ENCODE measurements at places on chromosomes 5 and 9.
A peak's percentile ranks its signal among the peaks of the same experiment; 100 is the strongest.

DNA sequence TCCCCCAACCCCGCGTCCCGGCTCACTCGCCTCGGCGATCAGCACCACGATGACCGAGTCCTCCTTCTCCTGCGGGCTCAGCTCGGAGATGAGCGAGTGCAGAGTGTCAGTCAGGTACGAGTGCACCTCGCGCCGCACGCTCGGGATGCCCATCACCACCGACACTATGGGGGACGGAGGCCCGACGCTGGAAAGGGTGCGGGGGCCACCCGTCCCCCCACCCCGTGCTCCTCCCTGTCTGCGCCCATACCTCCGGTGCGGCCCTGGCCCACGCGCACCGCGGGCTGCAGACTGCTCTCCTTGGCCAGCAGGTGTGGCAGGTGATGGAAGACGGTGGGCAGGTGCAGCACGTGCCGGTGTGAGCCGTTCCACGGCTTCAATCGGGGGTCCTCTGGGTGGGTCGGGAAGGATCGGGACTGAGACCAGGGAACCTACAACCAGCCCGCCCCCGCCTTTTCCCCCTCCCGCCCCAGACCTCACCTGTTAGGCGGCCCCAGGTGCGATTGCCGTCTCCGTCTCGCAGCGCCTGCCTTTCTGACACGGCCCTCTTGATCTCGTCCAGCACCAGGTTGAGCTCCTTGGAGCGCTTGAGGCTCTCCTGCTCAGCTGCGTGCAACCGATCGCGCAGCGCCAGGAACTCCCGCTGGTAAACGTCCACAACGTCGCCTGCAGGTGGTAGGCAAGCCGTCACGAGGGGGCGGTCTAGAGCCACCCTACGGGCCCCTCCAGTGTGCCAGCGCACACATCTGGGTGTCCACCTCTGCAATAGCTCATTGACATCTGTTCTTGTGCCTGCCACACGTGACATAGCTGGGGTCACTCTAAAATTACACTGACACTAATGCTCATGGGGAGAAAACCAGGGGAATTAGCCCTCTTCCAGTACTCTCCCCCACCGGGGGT, 5.1 kb downstream of the MGAT4B start:
- peak; percentile 59 for DNase-seq

GRCh38 chr5:172926796-172927195, 32.4 kb upstream of the RPL26L1 start:
- DNase-seq, result no peak

DNA sequence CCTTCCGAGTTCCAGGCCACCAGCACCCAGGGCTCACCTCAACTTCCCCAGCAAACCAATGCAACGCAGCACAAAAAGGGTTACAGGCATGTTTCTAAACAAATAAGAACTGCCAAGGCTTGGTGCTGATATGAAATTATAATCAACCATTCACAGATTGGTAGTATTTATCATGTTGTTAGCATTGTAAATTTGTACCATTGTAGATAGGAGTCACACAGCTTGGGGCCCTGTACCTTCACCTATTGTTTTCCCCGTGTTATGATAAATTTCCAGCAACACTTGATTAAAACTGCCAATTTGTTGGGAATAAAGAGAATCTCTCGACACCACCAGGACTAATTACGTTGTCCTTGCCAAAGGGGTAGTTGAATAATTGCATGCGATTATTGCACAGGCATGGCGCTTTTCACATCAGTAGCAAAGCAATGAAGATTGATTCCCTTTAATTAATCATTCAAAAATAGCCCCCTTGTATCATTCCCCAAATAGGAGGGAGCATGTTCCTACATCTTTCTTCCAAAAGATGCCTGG, 454.1 kb downstream of the ZNF608 start:
- DNase-seq, result no peak

- DNase-seq, result no peak
Observed at GRCh38 chr5:143434261-143435209, 31.0 kb upstream of the NR3C1 start.

DNA sequence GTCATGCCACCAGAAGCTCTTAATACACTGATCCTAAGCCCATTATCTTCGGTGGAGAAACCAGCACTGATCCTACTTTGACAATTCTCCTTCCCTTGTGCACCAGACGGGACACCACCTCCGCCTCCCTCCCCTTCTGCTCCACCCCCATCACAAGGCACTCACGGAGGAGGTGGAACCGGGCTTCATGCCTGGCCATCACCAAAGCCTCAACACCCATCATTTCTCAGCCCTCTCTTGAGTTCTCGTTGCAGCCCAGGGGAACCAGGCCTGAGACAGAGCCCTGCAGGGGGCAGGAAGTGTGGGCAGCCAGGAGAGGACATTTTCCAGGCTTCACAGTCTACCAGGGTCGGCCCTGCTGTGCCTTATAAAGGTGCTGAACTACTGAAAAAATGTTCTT, 160.5 kb downstream of the GOLPH3 start:
- no peak for DNase-seq

- DNase-seq, result no peak
Observed at GRCh38 chr5:112583166-112583565, 154.5 kb upstream of the APC start.

- DNase-seq, result peak; percentile 78
Observed at GRCh38 chr5:132677191-132677590, 3.4 kb downstream of the IL4 start.

DNA sequence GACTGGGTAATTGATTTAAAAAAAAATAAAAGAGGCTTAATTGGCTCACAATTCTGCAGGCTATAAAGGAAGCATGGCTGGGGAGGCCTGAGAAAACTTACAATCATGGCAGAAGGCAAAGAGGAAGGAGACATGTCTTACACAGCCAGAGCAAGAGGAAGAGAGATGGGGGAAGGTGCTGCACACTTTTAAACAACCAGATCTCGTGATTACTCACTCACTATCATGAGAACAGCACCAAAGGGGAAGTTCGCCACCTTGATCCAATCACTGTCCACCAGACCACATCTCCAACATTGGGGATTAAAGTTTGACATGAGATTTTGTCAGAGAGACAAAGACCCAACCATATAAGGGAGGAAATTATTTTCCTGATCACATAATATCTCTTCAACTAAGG, 138.8 kb upstream of the NR4A3 start:
- no peak for DNase-seq

- no peak for DNase-seq
Observed at GRCh38 chr9:137147091-137147792, 8.3 kb downstream of the GRIN1 start.

DNA sequence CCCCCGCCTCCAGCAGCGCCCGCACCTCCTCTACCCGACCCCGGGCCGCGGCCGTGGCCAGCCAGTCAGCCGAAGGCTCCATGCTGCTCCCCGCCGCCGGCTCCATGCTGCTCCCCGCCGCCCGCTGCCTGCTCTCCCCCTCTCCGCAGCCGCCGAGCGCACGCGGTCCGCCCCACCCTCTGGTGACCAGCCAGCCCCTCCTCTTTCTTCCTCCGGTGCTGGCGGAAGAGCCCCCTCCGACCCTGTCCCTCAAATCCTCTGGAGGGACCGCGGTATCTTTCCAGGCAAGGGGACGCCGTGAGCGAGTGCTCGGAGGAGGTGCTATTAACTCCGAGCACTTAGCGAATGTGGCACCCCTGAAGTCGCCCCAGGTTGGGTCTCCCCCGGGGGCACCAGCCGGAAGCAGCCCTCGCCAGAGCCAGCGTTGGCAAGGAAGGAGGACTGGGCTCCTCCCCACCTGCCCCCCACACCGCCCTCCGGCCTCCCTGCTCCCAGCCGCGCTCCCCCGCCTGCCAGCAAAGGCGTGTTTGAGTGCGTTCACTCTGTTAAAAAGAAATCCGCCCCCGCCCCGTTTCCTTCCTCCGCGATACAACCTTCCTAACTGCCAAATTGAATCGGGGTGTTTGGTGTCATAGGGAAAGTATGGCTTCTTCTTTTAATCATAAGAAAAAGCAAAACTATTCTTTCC, 19.3 kb downstream of the CDKN2A start:
- peak; percentile 67 for DNase-seq

- peak; percentile 55 for DNase-seq
Observed at GRCh38 chr9:136327304-136327974, at the start of gene GPSM1. GPSM1 (plus strand) TSS chr9:136327539; CDS start chr9:136327696, 157 bp downstream.

DNA sequence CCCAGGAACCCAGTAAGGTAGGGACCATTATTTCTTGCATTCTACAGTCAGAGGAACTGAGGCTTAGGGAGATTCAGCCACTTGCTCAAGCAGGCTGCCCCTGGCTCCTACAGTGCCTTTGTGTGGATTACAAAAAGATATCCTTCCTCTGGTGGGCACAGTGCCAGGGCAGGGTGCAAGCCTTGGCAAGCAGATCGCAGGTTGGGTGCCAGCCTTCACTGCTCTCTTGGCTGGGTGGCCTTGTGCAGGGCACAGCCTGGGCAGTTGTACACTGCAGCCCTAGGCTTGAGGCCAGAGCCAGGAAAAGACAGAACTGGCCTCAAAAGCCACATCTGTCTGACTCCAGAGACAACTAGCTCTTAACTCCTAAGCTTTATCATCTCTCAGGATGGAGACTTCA, 15.0 kb downstream of the DOCK2 start:
- no peak for DNase-seq

DNA sequence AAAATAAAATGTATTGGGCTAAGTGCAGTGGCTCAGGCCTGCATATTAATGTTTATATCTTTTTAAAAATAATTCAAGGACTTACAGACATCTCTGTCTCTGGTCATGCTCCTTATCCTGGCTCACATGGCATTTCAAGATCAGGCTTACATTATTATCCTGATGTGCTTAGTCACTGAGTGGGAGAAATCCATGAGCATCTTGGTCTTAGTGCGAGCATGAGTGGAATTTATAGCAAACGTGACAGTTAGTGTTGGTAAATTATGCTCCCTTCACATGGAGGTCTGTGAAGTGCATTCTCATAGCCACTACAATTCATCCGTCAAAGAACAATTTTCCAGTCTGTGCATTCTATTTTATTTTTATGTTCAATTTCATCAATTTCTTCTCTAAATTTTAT, 237.8 kb upstream of the EDIL3 start:
- no peak for DNase-seq

DNA sequence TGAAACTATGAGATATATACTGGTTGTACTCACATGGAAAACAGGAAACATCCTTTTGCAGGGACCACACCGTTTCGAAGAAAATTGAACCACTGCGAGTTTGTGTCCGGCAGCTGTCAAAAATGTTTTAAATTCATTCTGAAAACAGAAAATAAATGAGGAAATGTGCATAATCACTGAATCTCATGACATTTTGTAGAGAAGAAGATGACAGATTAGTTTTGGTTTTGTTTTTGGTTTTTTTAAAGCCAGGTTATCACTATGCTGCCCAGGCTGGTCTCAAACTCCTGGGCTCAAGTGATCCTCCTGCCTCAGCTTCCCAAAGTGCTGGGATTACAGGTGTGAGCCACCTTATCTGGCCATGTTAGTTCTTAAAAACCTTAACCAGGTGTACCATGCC, 3.5 kb downstream of the TXNDC8 start:
- DNase-seq, result no peak

DNA sequence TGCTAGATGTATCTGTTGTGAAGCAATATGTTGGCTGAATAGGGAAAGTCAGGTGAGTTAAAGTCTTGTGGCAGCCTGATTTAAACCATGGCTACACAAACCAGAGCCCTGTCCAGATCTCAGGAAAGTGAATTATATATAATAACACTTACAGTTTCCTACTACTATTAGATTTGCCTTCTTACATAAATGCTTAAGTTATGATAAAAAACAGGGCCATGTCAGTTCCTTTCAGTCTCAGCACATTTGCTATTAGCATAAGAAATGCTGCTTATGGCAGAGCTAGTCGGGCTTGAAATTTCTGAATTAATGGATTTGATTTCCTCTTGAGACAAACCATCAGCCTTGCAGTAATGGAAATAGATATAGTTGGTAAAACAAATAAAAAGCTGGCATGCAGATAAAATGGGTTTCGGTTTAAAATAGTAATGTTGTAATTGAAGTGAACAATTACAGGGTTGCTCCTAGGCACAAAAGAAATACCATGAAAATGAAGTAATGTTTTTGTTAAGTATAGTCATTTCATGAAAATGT, 664.2 kb upstream of the ZNF608 start:
- DNase-seq, result peak; percentile 80

- DNase-seq, result peak; percentile 92
Observed at GRCh38 chr9:128091144-128091543, 23.1 kb downstream of the SLC25A25 start.

- DNase-seq, result no peak
Observed at GRCh38 chr5:177067503-177067902, 19.2 kb upstream of the FGFR4 start.

- no peak for DNase-seq
Observed at GRCh38 chr9:7067169-7067568, 309.4 kb downstream of the KDM4C start.

DNA sequence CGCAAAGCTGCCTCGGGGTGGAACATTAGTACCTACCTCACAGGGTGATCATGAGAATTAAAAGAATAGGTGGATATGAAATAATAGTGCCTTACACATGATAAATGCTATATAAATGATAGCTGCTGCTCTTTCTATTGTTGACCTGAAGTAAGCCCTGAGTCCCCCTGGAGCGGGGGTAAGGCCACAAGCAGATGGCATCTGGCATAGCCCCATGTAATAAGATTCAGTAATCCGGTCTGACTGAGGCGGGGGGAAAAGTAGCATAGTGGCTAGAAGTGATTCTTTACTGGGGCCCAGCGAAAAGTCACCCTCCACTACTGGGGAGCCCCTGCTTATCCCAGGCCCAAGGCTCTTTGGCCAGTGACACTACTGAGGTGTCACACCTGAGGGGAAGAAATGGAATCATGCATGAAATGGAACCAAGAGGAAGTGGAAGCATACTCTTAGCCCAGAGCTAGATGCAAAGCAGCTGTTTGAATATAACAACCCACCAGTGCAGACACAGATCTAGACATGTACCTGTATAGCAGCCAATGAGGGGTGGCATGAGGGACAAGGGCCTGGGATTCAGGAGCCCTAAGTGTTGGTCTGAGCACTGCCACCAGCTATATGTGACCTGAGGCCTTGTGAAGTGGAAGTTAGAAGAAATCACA, 16.1 kb upstream of the FGFR4 start:
- no peak for DNase-seq

DNA sequence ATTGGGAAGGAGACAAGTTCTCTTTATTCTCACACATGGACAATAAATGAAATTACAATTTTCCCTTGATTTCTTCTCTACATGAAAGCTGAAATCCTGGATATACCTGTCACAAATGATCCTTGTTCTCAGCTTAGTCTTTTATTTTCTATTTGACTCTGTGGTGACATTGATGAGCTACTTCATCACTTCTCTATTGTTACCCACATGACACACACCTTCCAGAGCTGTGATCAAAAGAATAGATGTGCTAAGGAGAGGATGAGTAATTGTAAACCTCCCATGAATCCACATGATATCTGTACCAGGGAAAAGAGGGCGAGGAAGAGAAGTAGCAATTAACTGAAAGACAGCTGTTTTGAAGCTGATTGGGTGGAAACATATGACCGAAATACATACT, 102.0 kb downstream of the CAVIN4 start:
- DNase-seq, result no peak

- DNase-seq, result no peak
Observed at GRCh38 chr5:175021321-175021720, 296.9 kb downstream of the MSX2 start.
